ENCODE measurements at places on chromosomes 16 and 17. TPM values are rescaled to one million over a fixed set of nuclear protein-coding genes. Genes with fewer than 3 reads are reported as not detected.

TRAPPC2L gene
- polyA plus RNA-seq = 56.8 TPM

ABAT gene
- polyA plus RNA-seq = 132 TPM

KCNAB3 gene
- polyA plus RNA-seq = 7.6 TPM

CTRB2 gene
- not detected for polyA plus RNA-seq

CISD3 gene
- 0.48 TPM for polyA plus RNA-seq

HOXB8 gene
- not detected for polyA plus RNA-seq

KRT33A gene
- polyA plus RNA-seq = not detected

KRT24 gene
- 0.83 TPM for polyA plus RNA-seq

AGRP gene
- not detected for polyA plus RNA-seq

Data from neural cell (in vitro differentiated cells).